ENCODE measurements at places on chromosomes 12 and 14.

GRCh38 chr12:54879150-54879549 is 24.8 kb downstream of the MUCL1 start:
- no peak for DNase-seq

GRCh38 chr12:132085291-132085635 is 58.9 kb downstream of the DDX51 start:
- no peak for DNase-seq

- no peak for DNase-seq
Observed at GRCh38 chr12:28369483-28369882, 179.2 kb downstream of the CCDC91 start.

- DNase-seq, result no peak
Observed at GRCh38 chr14:54474232-54474793, 14.5 kb downstream of the GMFB start.

DNA sequence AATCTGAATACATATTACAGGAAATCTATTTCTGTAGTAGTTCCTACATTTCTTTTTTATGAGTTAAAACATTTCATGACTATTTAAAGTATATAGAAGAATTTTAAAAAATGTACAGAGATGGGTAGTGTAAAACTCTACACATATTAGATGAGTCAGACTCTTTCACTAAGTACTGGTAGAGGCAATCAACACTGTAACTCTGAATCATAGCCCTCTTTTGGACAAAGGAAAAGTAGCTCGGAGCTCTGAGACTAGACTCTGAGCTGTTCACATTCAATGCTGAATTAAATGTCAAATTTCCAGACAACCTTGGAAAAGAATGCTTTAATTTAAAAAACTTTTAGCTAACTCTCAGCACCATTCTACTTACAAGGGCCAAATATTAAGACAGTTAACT is 3.4 kb downstream of the PTCSC3 start:
- DNase-seq, result no peak

DNA sequence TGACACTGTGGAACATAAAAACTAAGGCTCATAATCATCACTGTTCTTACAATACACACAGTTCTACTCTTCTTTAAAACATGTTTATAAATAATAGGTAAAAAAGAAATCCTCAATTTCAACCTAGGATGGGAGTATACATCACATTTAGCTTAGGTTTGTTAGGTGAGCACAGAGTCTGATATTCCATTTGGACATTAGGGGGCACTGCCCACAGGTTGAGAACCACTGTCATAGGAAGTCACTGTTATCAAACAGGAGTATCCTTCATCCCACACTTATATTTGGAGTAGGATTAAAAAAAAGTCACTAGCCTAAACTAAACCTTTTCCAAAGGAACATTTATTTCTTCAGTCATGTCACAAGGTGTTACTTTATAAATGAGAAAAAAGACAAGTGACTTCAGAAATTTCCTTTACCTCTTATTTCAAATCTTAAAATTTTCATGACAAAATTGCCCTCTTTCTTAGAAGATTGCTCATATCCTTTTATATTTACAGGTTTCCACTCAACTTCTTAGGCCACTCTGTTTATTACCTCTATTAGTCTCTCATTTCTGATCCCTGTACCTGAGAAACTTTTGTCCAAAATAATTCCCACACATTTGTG is 240.6 kb downstream of the CPNE8 start:
- DNase-seq, result no peak

- no peak for DNase-seq
Observed at GRCh38 chr14:77177702-77178101, 3.9 kb upstream of the TMEM63C start.

- no peak for DNase-seq
Observed at GRCh38 chr12:20946732-20947131, 136.2 kb downstream of the SLCO1B3 start.

- peak; percentile 84 for DNase-seq
Observed at GRCh38 chr14:106790189-106791036, 1264.0 kb downstream of the TMEM121 start.

DNA sequence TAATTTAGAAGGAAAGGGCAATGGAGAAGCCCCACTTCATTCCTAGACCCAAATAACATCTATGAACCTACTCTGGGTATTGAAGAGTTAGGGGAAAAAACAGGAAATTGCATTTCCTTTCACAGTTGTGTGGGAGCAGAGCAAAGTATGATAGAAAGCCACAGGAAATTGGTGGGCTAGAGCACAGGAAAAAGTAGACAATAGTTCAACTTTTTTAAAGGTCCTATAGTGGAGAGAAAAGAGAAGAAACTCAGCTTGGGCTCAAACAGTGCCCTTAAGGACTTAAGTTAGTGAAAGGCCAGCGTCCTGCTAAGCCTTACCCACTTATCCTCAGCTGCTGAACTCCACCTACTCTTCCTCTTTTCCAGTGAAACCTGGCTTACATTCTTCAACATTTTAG is 258.1 kb downstream of the DPY19L2 start:
- no peak for DNase-seq

DNA sequence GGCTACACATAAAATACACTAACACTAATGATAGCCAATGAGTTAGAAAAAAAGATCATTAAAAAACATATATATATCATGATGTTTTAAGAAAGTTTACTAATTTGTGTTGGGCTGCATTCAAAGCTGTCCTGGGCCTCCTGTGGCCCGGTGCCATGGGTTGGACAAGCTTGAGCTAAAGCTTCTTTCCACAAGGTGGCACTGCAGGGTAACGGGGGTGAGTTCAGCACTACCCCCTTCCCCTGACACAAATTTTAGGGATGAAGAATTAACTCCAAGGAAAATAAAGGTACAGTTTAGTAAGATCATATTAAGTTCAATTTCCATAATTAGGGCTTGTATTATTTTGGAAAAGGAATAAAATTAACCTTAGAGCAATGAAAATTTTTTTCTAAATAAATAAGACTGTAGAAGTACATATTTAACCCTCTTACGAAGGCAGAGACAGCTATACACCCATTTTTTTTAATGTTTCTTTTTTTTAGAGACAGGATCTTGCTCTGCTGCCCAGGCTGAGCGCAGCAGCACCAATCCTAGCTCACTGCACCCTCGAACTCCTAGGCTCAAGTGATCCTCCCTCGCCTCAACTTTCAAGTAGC is 38.9 kb downstream of the PPP1R13B start:
- DNase-seq, result peak; percentile 68

Data from stimulated activated CD4-positive, alpha-beta T cell treated with anti-CD3 and anti-CD28 coated beads, Interleukin-2, amount 100 ng/mL, for 24 hours (primary cell).